MM.1S (cell line): ENCODE measurements at places on chromosomes 3 and 15.

DNA sequence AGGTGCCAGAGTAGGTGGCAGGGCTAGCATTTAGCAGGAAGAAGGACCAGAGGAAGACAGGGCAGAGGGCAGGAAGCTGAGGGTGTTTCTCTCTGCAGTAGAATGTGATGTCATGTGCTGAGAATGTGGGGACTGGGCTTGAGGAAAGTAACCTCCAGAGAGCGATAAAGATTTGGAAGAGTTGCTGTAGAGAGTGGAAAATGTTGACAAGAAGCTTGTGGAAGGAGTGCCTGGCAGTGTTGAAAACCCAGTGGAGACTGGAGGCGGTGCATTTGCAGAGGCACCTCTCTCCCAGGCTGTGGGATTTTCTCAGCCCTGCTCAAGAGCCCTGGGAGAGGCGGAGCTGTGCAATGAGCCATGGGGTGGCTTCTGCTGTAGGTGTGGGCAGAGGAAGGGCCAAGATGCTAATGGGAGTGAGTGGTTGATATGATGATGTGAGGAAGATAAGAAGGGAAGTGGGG, 54.8 kb downstream of the MESD start:
- no peak for DNase-seq

DNA sequence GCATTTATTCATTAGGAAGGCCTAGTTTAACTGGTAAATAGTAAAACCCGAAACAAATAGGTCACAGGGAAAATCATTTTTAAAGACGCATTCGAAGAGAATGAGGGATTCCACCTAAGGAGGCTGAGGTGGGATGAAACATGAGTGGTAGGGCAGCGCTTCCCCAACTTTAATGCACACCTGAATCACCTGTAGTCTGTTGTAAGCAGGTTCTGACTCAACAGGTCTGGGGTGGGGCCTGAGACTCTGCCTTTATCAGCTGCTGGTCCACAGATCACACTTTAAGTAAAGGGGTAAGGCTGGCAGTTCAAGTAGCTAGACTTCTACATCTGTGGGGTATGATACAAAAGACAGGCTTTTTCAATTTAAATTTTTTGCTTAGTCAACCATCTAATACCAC, 223.5 kb upstream of the UBE2E2 start:
- peak; percentile 30 for DNase-seq

GRCh38 chr15:83174891-83175290, 32.7 kb downstream of the HDGFL3 start:
- DNase-seq, result no peak

- DNase-seq, result no peak
Observed at GRCh38 chr3:8539419-8539818, 37.8 kb downstream of the LMCD1 start.

DNA sequence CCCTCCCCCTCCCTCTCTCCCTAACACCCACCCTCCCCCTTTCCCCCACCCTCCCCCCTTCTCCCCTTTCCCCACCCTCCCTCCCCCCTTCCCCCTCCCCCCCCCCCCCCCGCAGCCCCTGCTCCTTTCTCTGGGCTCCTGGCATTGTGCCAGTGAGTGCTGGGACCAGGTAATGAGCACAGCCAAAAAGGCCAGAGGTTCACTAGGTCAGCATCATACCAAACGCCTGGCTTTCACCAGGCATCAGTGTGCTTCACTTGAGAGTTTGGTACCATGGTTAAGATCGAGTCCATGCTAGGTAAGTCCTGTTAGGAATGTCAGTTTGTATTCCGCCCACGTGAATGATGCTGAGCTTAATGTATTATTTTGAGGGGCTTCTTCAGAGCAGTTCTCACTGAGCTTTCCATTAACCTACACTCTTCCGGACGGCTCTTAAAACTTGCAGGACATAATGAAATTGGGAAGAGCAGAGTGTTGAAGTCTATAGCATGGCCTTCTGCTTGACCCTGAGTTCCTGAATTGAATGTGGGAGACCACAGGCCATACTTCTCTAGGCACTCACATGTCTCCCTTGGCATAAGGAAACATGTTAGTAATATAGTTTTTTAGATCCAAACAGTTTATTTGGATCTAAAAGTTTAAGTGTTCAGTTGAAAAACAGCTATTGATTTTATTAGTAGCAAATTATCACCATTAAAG, 45.6 kb downstream of the SENP2 start:
- no peak for DNase-seq

DNA sequence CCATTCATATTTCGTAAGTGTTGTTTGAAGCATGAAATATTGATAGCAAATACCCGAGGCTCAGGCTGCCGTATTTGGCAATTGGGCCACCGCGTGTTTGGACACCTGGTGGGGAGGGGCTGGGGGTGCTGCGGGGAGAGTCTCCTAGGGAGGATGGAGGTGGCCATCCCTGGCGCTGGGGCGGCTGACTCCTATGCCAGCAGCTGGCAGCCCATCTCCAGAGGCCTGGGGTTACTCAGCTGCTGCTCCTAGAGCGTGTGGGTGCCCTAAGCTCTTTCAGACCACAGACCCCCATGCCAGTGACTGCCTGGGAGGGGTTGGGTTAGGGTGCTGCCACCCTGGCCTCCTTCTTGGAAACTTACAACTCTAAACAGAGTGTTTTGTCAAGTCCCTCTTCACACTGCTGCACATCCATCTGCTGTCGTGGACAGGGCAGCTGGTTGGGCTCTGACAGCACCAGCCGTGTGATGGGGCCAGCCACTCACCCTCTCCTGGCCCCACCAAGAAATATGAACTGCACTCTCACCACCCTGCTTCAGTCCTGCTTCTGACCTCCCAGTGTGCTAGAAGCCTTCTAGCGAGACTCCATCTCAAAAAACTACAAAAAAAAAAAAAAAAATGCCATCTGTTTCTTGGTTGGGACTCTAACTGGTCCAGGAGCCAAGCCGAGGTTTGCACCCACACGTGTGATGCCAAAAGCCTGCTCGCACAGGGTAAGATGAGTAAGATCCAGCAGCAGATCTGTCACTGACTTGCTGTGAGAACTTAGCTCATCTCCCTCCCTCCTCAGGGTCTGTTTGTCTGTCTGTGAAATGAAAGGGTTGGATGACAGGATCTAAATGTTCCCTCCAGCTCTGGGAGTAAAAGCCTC, 156.2 kb downstream of the MEGF11 start:
- no peak for DNase-seq

DNA sequence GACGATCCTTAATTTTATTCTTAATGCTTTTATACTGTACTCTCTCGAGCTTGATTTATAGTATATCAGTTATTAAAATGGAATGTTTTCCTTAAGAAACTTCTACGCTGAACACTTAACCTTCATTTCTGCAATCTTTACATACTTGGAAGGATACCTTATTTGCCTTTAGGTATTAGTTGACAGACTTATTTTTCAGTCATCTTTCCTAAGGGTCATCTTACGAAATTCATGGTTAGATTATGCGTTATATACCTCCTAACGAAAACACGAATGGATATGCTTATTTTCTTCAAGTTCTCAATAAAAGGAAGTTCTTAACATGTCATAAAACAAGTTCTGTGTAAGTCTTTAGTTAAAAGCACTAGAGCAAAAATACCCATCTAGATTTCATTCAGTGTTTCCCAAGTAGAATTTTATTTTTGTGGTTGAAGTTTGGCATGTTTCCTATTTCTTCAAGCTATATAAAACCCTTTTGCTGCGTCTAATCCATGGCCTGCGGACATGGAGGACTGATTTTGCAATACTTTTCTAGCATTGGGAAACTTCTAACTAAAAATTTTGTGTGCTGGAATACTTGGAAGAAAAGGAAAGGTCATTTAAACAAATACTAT, 231.3 kb downstream of the TP63 start:
- no peak for DNase-seq

DNA sequence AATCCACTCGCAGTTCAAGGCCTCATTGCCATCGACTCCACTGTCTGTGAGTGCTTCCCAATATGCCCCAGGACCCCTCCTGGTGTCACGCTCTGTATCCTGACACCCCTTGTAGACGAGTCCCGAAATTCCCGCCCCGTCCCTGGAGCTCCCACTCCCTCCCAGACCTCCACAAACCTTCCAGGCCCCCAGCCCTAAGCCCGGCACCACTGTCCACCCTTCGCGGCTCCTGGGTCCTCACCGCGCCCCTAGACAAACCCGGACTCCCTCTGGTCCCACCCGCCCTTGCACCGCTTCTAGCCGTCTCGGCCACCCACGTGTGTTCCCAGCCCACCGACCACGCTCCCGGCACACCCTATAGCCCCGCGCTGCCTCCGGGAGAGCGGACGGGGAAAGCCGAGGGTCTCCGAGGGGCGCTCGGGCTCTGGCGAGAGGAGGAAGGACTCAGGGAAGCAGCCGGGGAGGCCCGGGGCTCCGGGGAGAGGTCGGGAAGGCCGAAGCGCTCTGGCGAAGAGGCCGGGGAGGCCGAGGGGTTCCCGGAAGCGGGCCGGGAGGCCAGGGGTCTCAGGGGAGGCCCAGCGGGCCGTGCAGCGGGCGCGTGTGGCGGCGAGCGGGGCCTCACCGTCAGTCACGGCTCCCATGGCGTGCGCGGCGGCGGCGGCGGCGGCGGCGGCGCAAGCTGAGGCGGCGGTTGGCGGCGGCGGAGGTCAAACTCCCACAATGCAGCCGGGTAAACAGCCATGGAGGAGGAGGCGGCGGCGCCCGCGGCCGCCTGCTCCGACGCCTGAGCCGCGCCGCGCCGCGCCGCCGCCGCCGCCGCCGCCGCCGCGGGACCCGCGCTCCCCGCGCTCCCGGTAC, at the start of the genes ATXN7 and THOC7:
TSS of gene ATXN7 (plus strand) at position 718 of the 858 bp plus-strand sequence. CDS start 48,732 bp downstream, outside the sequence.
TSS of gene THOC7 (minus strand) at position 656 of the 858 bp plus-strand sequence. CDS start at position 641, 15 bp downstream.
- DNase-seq, result peak; percentile 67

- no peak for DNase-seq
Observed at GRCh38 chr15:101481917-101482525, 7.5 kb downstream of the PCSK6 start.

DNA sequence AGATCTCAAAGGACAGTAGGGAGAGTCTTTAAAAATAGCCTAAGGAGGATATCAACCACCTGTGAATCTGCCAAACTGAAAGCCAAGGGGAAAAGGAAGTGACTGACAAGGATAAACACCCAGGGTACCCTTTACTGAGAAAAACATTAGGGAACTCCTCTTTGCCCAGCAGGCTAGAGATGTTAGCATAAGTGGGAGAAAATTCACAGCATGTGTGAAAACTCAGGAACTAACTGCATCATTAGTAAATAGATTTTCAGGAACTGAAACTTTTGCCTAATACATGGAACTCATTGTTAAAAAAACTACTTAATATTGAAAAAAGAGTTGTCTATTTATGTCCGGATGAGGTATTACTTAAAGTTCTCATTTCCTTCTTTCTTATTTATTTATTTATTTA, 375.5 kb downstream of the NTRK3 start:
- no peak for DNase-seq

DNA sequence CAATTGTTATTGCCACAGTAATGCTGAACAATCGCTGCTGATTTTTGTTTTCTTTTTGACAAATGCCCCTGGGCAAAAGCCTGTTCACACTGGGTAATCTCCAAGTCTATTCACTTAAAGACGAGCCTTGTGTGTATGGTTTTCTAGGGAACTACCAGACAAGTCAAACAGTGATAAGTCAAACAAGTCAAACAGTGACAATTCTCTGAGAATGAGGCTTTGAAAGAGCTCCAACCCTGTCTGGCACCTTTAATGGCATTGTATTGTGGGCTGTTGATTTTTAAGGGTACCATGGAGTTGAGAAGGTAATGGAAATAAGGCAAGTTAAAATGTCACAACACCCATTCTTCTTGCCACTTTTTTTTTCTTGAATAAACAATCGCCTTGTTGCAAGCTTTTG, 59.4 kb upstream of the TMC3 start:
- no peak for DNase-seq
